Activated CD8-positive, alpha-beta memory T cell treated with anti-CD3 and anti-CD28 coated beads, Interleukin-2, amount 10 ng/mL, durations not matched to agents 7 days and 5 days (primary cell): ENCODE measurements at places on chromosomes 12 and 14. TPM values are rescaled to one million over a fixed set of nuclear protein-coding genes. Genes with fewer than 3 reads are reported as not detected.

Gene LTBR
- 0.30 TPM for total RNA-seq

Gene KERA
- total RNA-seq = not detected

Gene ZNF384
- 76.3 TPM for total RNA-seq

DNA sequence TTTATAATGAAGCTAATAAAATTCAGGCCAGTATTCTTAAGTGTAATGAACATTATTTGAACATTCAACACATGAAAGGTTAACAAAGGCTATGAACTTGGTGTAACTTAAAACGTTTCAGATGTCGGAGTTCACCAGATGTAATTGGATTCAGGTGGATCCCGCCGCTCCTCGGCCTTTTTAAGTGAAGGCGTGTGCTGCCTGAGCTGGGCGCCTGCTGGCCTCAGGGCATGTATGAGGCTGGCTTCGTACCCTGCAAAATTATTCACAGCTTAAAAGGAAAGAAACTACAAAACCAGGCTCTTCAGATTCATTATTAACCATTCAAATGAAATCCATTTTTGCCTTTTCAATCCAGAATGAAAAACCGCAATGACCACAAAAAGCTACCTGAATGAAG, 69.9 kb downstream of the WIF1 start:
- DNase-seq = no peak

- DNase-seq = no peak
These were observed 220.8 kb downstream of the CHST11 start for GRCh38 chr12:104677441-104678089.

DNA sequence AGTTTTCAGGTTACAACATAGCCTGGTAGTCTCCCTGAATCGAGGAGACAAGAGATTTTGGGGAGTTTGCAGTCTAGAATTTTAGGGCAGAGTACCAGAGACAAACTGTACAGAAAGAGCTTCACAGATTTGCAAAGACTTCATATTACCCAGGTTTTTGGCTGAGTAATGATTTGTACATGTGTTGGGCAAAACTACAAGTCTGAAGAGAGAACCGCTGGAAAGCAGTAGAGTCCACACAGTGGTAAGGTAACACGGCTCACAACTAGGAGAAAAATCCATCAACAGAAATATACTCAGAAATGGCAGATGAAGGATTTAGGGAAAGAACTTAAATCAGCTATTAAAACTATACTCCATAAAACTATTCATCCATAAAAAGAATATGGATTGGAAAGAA, 25.7 kb downstream of the FBXO33 start:
- DNase-seq = no peak

DNA sequence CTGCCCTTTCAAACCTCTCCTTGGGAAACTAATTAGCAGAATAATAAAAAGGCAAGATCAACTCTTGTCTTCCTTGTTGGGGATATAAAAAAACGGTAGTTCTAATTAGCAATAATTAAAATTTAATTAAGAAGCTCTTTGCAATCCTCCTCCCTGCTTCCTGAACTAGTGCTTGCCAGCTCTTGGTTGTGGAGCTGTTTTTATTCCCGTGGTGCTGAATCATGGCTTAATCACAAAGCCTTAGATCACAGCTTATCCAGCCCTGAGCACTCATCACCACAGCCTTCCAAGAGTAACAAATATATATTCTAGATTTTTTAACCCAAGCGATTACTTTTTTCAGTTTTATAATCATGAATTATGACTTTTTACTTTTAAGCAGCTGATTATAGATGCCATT, 63.2 kb upstream of the INSM2 start:
- DNase-seq = no peak

GRCh38 chr12:120007272-120007671, 18.2 kb downstream of the BICDL1 start:
- peak; percentile 81 for DNase-seq

GRCh38 chr12:27824126-27824842, 44.2 kb upstream of the MANSC4 start:
- peak; percentile 54 for DNase-seq

Gene ALX1
- not detected for total RNA-seq

DNA sequence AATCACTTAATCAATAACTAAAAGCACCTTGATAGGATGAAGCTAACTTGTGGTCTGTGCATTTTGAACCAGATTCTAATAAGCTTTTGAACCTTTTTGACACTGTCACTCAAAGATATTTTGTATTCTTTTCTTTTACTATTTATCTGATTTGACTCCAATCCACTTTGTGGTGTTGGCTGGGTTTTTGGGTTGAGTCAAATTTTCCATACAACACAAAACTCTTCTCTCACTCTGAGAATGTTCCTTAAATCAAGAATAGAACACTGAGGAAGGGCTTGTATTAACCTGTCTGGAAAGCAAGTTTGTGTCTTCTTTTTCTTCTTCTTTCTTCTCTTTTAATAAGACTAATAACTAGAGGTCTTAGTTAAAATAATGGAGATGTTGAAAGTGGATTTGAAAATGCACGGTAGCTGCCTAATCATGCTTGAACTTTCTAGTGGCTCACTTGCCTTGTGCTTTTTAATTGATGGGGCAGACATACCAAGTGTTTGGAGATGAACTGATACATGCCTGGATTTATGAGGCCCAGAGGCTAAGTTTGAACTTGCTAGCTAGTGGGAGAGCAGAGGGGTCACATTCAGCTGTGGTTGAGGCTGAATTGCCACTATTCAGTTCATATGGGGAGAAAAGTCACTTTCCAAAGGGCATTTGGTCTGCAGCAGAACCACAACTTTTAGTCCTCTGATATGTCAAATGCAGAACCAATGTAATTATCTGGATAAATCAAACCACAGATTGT, 93.5 kb upstream of the PTHLH start:
- DNase-seq = no peak

Gene TMEM229B
- total RNA-seq = 5.1 TPM

DNA sequence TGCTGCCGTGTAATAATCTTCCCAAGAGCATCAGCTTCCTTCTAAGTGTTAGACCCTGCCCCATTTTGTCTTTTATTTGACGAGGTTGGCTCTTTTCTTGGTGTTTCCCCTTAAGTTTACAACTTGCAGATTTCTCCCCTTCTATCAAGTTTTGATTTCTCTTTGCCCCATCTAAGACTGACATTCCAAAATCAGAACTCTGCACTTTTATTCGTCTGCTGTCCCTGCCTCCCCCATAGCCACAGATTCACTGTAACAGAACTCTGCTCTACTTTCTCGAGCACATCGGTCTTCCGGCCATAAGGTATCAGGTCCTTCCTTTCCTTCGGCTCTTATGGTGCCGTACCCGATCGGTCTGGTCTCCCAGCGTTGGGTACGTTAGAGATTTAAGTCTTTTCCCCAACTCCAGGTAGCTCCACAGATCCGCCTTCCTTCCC, 563 bp downstream of the DCP1B start:
- DNase-seq = no peak

DNA sequence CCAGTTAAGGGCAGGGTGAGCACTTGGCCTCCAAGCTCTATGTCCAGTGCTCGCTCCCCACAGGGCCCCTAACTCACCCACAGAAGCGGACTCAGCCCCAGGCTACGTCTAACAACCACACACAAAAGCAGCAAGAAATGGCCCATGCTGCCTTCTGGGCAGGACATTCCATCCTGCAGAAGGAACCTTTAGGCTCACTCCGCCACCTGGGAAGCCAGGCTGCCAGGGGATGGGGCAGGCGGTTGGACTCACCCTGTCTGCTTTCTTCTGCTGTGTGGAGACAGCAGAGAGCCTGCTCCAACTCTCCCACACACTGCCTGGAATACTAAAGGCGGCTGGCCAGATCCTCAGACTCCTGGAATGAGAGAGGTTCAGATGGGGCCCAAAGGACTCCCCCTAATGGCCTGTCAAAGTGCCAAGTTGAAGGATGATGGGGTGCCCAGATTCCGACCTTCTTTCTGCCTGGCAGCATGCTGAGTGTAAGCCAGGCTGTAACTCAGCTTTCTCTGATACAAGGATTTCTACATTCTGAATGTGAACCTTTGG, 27.7 kb upstream of the BLTP3B start:
- no peak for DNase-seq

Gene BHLHE41
- not detected for total RNA-seq

Gene RNASE2
- total RNA-seq = not detected

GRCh38 chr12:123807670-123808069, 45.6 kb downstream of the DNAH10 start:
- no peak for DNase-seq

Gene YY1
- total RNA-seq = 85.3 TPM

DNA sequence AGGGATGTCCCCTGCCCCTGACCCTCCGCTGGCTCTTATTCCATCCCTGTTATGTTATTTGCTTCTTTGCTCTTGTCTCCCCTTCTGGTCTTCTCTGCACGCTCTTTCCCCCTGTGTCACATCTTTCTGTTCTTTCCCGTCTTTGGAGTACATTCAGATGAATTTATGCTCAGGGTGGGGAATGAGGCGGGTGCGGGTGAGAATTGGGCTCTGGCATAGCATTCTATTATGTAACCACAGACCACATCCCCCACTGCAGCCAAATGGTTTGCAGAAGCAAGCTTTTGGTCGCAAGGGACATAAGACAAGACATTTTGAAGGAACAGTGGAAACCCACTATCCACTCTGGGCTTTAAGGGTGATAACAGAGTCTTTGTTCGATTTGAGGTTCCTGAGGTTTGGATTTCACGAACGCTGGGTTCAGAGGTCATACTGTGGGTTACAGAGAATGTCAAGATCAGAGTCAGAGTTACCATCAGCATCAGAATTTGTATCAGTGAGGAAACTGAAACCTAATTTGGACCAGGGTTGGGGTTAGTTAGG, 3.8 kb downstream of the ENDOU start:
- DNase-seq = peak; percentile 80

DNA sequence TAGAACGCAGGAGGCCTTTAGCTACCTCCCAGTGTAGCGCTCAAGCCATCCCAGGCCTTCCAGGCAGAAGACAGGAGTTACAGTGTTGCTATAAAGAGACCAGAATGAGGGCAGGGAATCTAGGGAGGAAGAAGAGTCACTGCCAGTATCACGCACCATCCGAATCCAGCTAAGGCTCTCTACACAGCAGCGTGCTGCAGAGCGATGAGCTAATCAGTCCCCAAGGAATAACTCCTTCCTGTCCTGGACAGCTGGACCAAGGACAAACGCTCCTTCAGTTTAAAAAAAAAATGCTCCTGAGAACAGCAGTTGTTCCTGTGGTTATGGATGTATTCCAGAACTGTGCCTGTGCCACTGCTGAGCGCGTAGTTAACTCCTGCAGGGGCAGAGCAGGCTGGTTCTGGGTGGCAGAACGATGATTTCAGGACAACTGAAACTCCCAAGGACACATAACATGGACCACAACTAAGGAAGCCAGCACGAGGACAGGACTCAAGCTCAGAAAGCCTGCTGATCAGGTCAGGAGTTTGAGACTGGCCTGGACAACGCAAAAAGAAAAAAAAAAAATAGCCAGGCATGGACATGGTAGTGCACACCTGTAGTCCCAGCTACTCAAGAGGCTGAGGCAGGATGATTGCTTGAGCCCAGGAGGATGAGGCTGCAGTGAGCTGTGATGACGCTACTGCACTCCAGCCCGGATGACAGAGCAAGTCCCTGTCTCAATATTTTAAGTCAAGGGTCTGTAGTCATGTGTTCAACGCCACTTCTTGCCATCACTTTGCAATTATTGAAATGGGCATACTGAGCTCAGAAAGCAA, 2.6 kb downstream of the IFFO1 start:
- DNase-seq = no peak

- DNase-seq = no peak
These were observed 1.8 kb upstream of the KRT82 start for GRCh38 chr12:52407918-52408317.

Gene CATSPERB
- 0.14 TPM for total RNA-seq

Gene GNG2
- total RNA-seq = 243 TPM

- DNase-seq = no peak
These were observed 11.7 kb downstream of the CSRNP2 start for GRCh38 chr12:51071663-51072062.

Gene GZMH
- total RNA-seq = 35.8 TPM

DNA sequence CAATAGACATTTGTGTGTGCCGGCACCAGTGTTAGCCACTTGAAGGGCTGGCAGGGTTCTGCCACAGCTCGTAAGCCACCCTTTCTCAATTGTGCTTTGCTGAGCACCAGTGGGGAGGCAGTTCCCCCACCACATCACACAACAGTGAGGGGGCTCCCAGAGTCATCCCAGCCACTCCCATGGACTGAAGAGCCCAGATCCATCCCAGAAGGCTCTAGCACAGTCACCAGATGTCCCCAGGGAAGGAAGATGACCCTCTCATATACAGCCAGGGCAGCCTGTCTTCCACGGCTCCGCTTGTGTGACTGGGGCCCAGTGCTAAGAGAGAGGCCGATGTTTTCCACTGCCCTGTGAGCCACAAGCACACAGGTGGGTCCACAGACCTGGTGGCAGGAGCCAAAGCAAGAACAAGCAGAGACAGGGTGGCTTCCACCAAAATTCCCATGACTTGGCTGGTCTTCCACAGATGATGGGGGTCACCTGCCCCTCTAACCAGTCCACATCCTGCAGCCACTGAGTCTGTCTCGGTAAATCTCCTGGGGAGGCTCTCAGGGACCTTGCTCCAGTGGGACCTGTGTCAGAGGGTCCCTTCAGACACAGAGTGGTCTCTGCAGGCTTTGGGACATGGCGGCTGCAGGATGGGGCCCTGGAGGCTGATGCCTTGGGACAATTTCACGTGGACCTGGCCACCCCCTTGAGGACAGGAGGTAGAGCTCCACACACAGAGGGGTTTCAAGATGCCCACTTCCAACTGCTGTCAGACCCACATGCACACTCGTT, 71.9 kb upstream of the DDX11 start:
- DNase-seq = no peak

Gene ZC2HC1C
- 2.8 TPM for total RNA-seq

DNA sequence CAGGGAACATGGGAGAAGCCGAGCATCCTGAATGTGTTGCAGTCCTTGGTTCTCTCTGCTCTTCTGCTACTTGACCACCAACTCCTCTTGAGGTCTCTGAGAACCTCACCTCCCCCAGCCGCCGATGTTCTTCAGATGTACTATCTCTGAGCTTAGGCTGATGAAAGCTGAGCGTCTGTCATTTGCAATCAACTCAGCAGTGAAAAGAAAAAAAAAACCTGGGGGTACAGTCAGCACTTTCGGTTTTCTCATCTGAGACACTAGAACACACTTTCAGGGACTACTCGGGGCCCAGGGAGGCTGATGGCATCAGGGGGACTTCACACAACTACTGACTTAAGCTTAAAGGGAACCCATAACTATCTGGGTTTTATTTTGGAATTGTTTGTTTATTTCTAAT, 9.6 kb upstream of the FLVCR2 start:
- no peak for DNase-seq

- DNase-seq = no peak
These were observed 219.3 kb downstream of the C12orf50 start for GRCh38 chr12:87809916-87810315.
